ENCODE measurements at places on chromosomes 12 and 14. TPM values are rescaled to one million over a fixed set of nuclear protein-coding genes. Genes with fewer than 3 reads are reported as not detected.

DNA sequence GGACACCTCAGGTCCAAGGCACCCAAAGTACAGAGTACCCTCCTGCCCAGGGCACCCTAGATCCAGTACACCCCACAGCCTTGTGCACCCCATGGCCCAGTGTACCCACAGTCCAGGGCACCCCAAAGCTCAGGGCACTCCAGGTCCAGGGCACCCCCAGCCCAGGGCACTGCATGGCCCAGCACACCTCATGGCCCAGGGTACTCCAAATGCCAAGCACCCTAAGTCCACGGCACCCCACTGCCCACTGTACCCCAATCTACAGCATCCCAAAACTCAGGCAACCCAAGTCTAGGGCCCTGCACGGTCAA is 6.0 kb downstream of the JAG2 start:
- peaks cover 6% of the 10 kb centered on the region for H3K4me1 ChIP-seq
- no peak overlapping the region for H3K4me3 ChIP-seq
- no peak for DNase-seq
- no peaks in the 10 kb centered on the region for H3K27me3 ChIP-seq

- H3K4me3 ChIP-seq = no peak overlapping the region
- DNase-seq = no peak
- no peaks in the 10 kb centered on the region for H3K27me3 ChIP-seq
- no peaks in the 10 kb centered on the region for H3K36me3 ChIP-seq
- no peak overlapping the region for H3K27ac ChIP-seq
- peaks cover under 1% of the 10 kb centered on the region for H3K4me1 ChIP-seq
Measured at GRCh38 chr14:94041551-94042346, 15.6 kb downstream of the OTUB2 start.

GRCh38 chr12:4026020-4026358 is 152.8 kb upstream of the PARP11 start:
- H3K36me3 ChIP-seq = no peaks in the 10 kb centered on the region
- H3K27ac ChIP-seq = no peak overlapping the region
- no peak overlapping the region for H3K4me3 ChIP-seq
- H3K27me3 ChIP-seq = peaks cover 13% of the 10 kb centered on the region
- H3K4me1 ChIP-seq = peaks cover 17% of the 10 kb centered on the region
- no peak for DNase-seq

Gene KRT72
- polyA plus RNA-seq = not detected

Gene TOMM20L
- polyA plus RNA-seq = not detected
